ENCODE measurements at places on chromosomes 7 and 10.

GRCh38 chr7:68203251-68203650 is 1206.6 kb downstream of the TYW1 start:
- no peak for DNase-seq

GRCh38 chr7:142807855-142808460 is 37.2 kb downstream of the PRSS2 start:
- DNase-seq, result no peak

DNA sequence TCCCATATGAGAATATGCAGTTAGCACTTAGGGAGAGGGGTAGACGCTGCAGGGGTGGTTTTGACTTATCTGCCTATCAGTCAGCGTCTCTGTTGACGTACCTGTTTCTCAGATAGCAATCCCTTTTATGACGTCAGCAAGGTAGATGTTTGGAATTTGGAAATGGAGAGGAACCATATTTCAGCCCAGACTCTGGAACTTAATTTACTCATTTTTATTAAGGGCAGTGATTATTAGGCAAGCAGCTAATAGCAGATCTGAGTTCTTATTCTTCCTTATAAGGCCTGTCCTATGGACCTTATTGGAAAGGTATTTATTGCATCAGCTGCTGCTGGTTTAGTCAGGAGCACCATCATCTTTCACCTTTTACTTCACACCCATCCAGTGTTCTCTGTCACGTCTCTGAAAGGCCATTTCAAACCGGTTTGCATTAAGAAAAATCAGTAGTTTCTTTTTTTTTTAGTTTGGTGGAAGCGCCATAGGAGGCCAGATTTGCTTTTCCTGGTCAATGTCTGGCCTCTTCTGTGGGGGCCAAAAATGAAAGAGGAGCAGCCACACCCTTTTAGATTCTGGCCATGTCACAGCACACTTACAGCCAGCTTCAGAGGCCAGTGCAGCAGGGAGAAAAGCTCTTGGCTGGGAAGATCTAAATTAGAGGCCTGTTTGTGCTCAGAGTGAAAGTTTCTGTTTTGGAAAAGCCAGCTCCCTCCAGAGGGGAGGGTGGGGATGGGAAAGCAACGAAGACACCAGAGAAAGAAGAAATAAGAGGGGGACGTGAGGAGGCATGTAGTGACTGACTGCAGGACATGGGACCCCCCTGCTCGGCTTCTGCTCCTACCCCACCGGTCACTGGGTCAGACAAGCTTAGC is 146.3 kb downstream of the TCF7L2 start:
- no peak for DNase-seq

DNA sequence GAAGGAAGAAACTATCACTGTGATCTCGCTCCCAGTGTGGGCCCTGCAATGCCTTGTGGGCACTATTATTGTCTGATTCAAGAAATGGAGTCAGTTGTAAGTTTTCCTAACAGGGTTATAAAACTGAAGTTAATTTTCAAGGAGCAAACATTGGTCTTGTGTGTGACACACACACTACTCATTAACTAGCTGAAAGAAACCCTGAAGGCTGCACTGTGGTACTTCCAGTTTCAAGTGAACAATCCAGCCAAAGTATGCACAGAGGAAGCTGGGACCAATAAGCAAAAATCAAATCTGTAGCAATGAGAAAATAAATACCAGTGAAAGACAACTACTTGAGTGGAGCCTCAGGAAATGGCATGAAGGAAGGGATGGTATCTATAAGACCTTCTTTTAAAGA is 506.6 kb upstream of the POT1 start:
- DNase-seq, result no peak

- DNase-seq, result no peak
These were observed 4.8 kb upstream of the POLR1F start for GRCh38 chr7:19713676-19714075.

DNA sequence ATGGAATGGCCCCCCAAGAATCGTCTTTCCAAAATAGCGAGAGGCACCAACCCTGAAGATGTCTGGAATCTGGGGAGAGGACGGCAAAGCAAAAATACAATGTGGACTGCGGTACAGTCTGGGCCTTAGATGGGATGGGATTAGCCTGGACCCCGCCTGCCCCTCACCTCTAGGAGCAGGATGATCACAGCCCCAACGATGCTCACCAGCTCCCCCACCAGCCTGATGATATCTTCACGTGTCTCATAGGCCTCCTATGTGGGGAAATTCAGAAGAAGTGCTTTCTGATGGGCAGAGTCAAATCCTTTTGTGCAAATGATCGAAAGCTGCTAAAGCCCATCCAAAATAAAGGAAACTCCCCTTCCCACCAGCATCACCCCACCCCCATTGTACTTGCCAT is 18.2 kb downstream of the TRPV5 start:
- no peak for DNase-seq

DNA sequence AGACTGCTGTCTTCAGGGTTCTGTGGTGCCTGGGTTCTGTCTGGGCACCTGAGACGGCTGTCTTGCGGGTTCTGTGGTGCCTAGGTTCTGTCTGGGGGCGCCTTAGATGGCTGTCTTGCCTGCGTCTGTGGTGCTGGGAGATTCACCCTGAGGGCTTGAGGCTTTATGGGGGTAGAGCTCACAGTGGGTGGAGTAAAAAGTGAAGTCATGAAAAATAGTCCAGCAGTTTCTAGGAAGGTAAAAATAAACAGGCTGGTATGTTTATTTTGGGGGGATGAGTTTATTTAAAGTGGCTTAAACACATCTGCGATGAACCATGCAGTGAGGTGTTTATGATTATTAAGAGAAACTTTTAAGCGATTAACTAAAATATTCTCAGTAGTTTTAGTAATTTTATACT is 64.2 kb downstream of the NKX6-2 start:
- DNase-seq, result no peak

DNA sequence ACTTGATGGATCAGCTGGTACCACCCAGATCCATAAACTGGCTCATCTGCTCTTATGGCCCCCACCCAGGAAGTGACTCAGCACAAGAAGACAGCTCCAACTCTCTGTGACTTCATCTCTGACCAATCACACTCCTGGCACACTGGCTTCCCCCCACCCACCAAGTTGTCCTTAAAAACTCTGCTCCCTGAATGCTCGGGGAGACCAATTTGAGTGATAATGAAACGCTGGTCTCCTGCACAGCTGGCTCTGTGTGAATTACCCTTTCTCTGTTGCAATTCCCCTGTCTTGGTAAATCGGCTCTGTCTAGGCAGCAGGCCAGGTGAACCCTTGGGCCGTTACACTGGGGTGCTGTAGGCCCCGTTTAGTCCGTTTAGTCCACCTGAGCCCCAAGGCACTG is 23.4 kb upstream of the BNIP3 start:
- no peak for DNase-seq

DNA sequence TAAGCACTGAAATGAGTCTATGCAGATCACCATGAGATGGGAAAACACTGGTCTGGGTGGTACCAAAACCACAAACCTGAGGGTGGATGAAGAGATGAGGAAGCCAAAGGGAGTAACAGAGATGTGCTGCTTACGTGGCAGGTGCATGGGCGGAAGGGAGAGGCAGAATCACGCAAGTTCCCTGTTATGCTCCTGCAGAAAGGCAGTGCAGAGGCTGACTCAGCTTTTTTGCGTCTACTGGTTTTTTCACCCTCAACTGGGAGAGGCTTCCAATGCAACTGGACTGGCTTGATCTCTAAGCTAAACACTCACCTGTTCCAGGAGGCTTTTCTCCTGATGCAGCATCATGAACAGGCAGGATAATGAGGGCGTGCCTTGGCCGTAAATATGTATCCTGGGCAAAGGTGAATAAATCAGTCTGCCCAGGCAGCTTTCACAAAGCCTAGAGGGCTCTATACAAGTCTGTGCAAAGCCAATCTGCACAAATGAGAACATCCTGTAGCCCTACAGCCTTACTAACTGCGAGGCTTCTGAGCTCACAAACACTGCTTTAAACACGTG is 95.4 kb upstream of the AFAP1L2 start:
- no peak for DNase-seq

GRCh38 chr7:12434012-12434642 is 30.5 kb upstream of the VWDE start:
- DNase-seq, result no peak

- DNase-seq, result no peak
These were observed 228.5 kb downstream of the SORCS1 start for GRCh38 chr10:106935978-106936451.

- DNase-seq, result no peak
These were observed 10.7 kb downstream of the DNA2 start for GRCh38 chr10:68461032-68461431.

DNA sequence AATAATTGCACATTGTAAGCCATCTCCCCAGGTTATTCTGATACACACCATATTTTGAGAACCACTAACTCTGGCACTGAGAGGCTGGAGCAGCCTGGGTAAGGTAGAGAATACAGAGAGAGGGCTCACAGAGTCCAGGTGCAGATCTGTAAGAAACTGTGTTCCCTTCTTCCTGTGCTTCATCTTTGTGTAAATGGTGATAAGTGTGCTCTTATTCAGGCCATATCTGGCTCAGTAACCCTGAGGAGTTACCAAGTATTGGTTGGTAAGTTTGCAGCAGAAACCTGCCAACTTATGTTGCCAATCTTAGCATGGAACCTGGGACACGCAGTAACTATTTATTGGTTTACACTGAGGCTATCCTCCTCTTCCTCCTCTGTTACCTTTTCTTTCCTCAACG is 16.2 kb upstream of the ICA1 start:
- no peak for DNase-seq

- no peak for DNase-seq
These were observed 117.9 kb upstream of the DLX6 start for GRCh38 chr7:96887426-96887825.

GRCh38 chr7:9498303-9498702 is 1064.9 kb downstream of the NXPH1 start:
- no peak for DNase-seq

GRCh38 chr10:60964257-60965235 is 20.6 kb upstream of the RHOBTB1 start:
- no peak for DNase-seq

- DNase-seq, result no peak
These were observed 66.1 kb downstream of the RBM33 start for GRCh38 chr7:155710530-155710929.

Measured in iPS DF 6.9 (cell line).